Stimulated activated CD4-positive, alpha-beta T cell treated with anti-CD3 and anti-CD28 coated beads, Interleukin-2, amount 100 ng/mL, for 48 hours (primary cell): ENCODE measurements at places on chromosomes 16 and 17.

GRCh38 chr17:82021107-82021899, 1.4 kb downstream of the CENPX start:
- no peak for DNase-seq

- no peak for DNase-seq
Measured at GRCh38 chr16:58094026-58094425, 35.2 kb downstream of the CFAP20 start.

- no peak for DNase-seq
Measured at GRCh38 chr17:42607769-42608168, 1.4 kb downstream of the RETREG3 start.

- no peak for DNase-seq
Measured at GRCh38 chr17:20153231-20153630, 144.1 kb downstream of the SPECC1 start.

- DNase-seq: no peak
Measured at GRCh38 chr17:16880121-16880842, 91.6 kb downstream of the TNFRSF13B start.

DNA sequence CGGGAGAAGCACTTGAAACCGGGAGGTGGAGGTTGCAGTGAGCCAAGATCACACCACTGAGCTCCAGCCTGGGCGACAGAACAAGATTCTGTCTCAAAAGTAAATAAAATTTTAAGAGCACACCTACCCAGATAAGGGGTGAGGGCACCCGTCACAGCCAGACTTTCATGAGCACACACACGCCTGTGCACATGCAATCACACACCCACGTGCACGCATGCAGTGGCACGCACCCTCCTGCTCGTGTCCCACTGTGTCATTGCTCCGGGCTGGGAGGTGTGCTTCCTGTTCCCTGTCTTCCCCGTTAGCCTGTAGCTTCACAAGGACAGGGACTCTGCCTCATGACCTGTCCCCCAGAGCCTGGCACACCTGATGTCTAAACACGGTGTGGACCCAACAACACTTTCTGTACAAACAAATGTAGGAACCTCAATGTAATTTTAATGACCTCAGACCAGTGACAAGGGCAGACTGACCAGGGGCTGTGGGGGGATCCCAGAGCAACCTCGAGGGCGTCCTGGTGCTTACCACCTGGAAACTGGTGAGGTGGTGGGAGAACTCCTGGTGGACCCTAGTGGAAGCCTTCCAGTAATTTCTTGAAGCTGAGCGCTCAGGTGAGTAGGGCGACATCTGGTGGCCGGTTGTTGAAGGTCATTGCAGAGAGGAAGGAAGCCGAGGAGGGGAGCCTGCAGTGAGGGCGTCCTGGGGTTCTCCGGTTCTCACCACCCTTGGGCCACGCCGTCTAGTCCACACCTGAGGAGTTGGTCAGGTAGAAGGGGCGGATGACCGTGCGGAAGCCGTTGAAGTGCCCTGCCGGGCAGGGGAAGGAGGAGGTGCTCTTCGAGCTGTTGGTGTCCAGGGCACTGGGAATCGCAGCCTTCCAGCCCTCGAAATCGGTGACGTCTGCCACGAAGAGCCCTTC, 8.6 kb downstream of the LGALS3BP start:
- peak; percentile 84 for DNase-seq

DNA sequence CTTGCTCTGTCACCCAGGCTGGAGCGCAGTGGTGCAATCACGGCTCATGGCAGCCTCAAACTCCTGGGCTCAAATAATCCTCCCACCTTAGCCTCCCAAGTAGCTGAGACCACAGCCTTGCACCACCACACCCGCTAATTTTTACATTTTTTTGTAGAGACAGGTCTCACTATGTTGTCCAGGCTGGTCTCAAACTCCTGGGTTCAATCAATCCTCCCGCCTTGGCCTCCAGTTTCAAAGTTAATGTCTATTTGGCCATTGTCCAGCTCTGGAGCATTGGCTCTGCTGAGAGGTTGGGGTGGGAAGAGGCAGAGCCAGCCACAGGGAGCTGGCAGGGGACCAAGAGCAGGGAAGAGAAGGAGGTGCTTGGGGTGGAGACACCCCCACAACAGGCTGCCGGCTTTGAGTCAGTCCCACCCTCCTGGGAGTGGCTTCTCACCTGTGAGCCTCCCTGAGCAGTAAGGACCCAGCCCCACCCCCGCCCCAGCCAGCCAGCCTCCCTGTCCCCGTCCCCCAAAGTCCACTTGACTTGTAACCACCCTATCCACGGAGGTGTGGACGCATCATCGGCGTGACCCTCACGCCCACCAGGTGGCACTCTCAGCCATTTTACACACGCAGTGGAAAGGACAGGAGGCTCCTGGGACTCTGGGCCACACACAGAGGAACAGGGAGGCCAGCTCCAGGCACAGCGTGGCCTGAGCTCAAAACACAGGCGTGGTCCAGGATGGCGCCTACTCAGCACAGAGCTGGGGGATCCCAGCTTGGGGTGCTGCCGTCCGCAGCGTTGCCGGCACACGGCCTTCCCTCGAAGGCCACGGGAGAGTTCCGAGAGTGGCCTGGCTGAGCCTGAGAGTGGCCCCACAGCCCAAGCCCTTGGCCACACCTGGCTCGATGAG, 22.8 kb upstream of the PVALEF start:
- DNase-seq: peak; percentile 54

DNA sequence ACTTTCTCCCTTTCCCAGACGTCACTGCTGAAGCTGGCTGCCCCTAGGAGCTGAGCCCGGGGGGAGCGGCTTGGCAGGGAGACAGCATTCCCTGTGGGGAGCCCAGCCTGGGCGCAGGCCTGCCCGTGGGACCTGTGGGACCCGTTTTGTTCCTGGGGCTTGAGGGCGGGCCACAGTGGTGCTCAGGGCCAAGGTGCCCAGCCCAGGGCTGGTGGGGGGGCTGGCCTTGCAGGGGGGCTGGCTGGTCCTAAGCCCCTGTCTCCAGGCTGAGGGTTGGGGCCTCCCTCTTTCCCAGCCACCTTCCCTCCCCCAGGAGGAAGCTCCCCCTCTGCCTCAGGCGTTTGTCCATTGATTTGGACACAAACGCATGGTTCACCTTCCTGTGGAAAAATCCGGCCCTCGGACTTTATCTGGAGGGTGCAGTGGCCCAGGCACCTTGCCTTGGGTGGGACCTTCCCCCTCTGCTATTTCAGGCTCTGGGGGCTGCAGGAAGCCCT, 4.4 kb downstream of the NHERF2 start:
- DNase-seq: no peak
